ENCODE measurements at places on chromosomes 7 and 10. TPM values are rescaled to one million over a fixed set of nuclear protein-coding genes. Genes with fewer than 3 reads are reported as not detected.
A peak's percentile ranks its signal among the peaks of the same experiment; 100 is the strongest.

GRCh38 chr10:29946953-29947700 is 112.3 kb downstream of the JCAD start:
- DNase-seq = peak; percentile 14

UCN3 gene
- total RNA-seq = not detected

GRCh38 chr7:30112103-30112713 is 22.6 kb upstream of the MTURN start:
- DNase-seq = no peak

DNA sequence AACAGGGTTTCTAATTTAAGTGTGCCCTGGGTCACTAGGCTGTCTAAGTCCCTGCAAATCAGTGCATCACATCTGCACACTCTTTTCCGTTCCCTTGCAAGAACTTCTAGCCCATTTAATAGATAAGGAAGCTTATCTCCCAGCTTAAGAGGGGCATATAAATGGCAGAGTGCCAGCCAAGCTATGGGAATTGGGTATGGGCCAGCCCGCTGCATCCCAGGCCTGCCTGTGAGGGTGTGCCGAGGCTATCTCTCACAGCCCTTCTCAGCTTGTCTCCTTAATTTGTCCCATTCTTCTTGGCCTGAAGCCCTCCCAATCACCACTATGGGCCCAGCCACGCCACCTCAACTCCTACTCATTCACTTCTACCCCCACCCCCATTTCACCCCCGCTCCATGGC is 14.7 kb downstream of the AQP1 start:
- peak; percentile 35 for DNase-seq
